ENCODE measurements at places on chromosomes 6 and 20.

DNA sequence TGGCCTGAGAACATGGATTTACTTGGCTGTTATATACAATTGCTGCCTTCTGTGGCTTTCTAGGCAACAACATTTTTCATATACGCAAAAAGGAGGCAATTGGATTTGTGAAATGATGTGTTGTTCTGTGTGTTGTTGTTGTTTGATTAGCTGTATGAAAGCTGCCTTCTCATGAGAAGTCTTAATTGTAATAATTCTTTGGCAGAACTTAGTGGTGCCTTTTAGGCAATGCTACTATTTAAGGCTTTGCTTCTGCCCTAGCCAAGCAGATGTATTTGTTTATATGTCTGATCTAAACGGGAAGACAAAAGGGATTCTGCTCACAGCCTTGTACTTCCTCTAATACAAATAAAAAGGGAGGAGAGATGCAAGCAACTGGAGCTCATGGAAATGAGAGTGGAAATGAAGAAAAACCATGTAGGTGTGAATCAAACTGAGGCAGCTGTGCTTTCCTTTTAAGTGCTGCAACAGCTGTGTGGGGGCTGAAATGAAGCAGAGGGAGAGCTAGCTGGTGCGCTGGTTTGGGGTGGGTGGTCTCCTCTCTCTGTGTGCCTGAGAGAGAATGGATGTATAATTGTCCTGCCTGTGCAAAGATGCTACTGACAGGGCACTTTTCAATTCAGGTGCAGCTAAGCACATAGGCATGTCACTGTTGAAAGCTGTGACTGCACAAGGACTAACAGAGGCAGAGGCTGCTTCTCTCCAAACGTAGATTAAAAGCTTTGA, 386.9 kb upstream of the MAN1A1 start:
- no peak for DNase-seq

DNA sequence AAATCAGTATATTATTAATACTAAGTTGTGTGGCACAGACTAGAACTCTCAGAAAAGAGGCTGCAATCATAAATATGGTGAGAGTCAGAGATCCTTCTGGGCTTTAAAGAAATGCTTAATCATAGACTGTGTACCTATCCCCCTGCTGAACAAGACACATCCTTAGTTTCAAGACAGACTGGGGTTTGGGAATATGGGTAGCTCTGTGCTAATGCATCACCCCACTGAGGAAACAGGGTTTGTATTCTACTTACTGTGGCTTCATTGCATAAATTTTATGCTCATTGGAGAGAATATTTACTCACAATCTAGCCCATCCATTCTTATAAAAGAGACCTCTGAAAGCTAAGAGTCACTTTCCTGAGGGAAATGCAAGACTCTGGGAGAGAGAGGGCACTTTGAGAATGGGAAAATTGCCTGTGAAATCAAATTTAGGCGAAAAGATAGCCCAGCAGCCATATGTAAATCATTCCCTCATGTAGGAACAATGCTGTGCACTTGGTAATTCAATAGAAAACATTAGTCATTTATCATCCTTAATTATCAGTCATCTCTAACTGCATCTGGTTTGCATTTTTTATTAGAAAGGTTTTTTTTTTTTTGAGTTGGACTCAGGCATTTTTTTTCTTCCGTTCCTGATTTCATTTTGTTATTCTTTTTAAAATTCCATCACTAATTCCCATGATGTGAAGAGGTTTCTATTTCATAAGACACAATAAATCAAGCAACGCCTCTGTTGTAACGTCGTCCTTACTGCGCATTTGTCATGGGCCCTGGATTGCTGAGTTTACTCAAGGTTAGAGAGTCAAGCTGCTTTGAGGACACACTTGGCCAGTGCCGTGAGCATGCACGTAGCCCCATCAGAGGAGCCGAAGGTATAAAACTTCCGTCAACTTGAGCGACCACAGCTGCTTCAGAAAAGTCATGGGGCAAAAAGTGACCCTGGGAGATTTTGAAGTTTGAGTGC, 91.8 kb downstream of the TRMT11 start:
- no peak for DNase-seq

- no peak for DNase-seq
Measured at GRCh38 chr6:47308552-47309290, 984 bp downstream of the TNFRSF21 start.

GRCh38 chr6:492816-493414, 101.4 kb downstream of the IRF4 start:
- no peak for DNase-seq

DNA sequence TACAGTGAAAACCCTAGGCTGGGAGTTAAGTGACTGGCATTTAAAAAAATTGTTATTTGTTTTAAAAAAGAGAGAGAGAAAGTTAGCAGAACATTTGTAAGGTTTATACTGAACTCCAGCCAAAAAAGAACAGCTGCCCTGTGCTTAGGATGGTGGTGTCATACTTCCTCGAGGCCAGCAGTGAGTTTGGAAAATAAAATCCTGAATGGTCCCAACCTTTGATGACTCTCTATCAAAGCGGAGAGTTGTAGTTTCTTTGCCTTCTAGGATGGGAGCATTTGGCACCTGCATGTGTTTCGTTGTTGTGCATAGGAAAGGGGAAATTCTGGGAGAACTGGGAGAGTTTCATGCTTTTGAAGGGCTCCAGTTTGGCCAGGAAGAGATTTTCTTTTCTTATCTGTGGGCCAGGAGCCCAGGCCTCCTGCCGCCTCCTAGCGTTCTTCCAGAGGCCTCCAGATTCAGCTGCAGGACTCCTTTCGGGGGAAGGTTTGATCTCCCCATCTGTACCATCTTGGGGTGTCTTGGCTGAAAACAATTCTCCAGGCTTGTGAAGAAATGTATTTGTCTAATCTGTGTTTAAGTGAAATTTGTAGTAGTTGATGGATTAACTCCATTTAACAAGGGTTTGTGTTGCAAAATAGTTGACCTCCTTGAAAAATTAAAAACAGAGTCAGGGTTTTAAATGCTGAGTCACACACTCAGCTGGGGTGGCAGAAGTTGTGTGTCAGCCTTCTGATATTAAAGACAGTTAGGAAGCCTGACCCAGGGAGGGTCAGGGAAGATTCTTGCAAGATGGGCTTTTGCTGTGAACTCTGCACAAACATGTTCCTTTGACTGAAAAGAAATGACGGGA, 63.4 kb downstream of the TXNDC5 start:
- no peak for DNase-seq

Data from activated naive CD4-positive, alpha-beta T cell (primary cell).